ENCODE measurements at places on chromosomes 7 and 10. TPM values are rescaled to one million over a fixed set of nuclear protein-coding genes. Genes with fewer than 3 reads are reported as not detected.

The GDF10 gene
- 0.31 TPM for polyA plus RNA-seq

The TAF5 gene
- polyA plus RNA-seq = 1.4 TPM

The STAM gene
- 11.6 TPM for polyA plus RNA-seq

The PNLIPRP2 gene
- polyA plus RNA-seq = 6.1 TPM

The TMEM72 gene
- not detected for polyA plus RNA-seq

The MSMB gene
- polyA plus RNA-seq = not detected

The INMT gene
- polyA plus RNA-seq = 3.2 TPM

The FAM25C gene
- not detected for polyA plus RNA-seq

The PTPRZ1 gene
- 2.7 TPM for polyA plus RNA-seq

The CFTR gene
- 0.44 TPM for polyA plus RNA-seq

The SLC26A3 gene
- polyA plus RNA-seq = 2.1 TPM

The GPR22 gene
- not detected for polyA plus RNA-seq

The SP8 gene
- not detected for polyA plus RNA-seq

The RNF32 gene
- polyA plus RNA-seq = 2.6 TPM

The CALCR gene
- not detected for polyA plus RNA-seq

The WDR86 gene
- 4.1 TPM for polyA plus RNA-seq
